ENCODE measurements at places on chromosomes 7 and 10.

- DNase-seq: no peak
- H3K4me3 ChIP-seq: no peak overlapping the region
- no peaks in the 10 kb centered on the region for H3K36me3 ChIP-seq
These were observed 288.0 kb downstream of the ELMO1 start for GRCh38 chr7:37160656-37161055.

DNA sequence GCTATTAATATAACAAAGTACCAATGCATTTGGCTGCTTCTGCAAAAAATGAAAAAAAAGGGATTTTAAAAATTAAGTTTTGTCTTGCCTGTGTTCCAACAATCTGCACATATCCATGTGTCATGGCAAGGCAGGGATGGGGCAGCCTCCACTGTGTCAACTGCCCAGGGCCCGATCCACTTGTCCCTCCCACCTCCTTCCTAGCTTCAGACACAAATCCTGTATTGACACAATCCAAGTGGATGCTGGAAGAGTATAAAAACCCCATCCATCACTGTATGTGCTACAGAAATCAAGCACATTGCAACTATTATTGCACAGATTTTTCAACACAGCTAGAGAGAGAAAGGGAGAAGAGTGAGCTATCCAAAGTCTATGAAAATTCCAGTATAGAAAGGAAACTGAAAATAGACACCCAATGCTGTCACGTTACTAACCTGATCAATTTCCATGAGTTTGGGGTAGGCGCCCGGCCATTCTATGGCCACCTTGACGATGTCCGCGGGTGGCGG lies 106.4 kb downstream of the ELMO1 start:
- H3K36me3 ChIP-seq: no peaks in the 10 kb centered on the region
- H3K27ac ChIP-seq: no peak overlapping the region

DNA sequence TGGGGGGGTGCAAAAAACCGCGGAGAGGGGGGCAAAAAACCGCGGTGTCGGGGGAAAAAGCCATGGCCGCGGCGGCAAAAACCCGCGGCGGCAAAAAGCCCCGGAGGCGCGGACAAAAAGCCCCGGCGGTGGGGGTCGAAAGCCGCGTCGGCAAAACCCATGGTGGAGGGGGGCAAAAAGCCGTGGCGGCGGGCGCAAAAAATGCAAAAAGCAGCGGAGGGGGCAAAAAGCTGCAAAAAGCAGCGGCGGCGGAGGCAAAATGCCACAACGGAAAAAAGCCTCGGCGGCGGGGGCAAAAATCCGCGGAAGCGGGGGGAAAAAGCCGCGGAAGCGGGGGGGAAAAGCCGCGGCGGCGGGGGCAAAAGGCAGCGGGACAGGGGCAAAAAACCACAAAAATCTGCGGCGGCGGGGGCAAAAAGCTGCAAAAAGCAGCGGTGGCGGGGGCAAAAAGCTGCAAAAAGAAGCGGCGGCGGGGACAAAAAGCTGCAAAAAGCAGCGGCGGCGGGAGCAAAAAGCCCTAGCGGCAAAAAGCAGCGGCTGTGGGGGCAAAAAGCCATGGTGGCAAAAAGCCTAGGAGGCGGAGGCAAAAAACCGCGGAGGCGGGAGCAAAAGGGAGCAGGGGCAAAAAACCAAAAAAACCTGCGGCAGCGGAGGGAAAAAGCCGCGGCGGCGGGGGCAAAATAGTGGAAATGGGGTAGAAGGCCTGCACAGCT lies 418.9 kb downstream of the ZNF716 start:
- H3K4me1 ChIP-seq: no peaks in the 10 kb centered on the region
- H3K4me3 ChIP-seq: no peak overlapping the region
- no peaks in the 10 kb centered on the region for H3K27me3 ChIP-seq
- no peak for DNase-seq
- H3K36me3 ChIP-seq: no peaks in the 10 kb centered on the region

DNA sequence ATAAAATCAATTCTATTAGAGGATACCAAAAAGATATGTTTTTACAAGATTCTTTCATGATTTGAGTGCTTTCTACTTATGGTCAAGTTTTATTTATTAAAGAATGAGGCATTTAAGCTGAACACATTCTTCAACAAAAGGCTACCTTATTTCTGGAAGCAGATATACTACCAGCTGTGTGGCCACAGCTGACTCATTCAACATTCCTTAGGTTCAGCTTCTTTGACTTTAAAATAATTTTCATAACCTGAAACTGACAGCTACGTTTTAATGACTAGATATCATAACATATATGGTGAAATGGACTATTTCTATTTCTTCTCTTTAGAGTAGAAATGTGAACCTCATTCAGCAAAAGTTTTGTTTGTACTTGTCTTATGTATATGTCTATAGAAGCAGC lies 414.2 kb upstream of the SEMA3C start:
- H3K27ac ChIP-seq: no peak overlapping the region
- no peaks in the 10 kb centered on the region for H3K27me3 ChIP-seq
- H3K4me1 ChIP-seq: no peaks in the 10 kb centered on the region
- no peak overlapping the region for H3K4me3 ChIP-seq
- H3K36me3 ChIP-seq: no peaks in the 10 kb centered on the region
